RWPE1 (cell line): ENCODE measurements at places on chromosomes 7 and 10.

GRCh38 chr7:50206453-50207250 is 97.9 kb upstream of the IKZF1 start:
- peak; percentile 11 for DNase-seq

DNA sequence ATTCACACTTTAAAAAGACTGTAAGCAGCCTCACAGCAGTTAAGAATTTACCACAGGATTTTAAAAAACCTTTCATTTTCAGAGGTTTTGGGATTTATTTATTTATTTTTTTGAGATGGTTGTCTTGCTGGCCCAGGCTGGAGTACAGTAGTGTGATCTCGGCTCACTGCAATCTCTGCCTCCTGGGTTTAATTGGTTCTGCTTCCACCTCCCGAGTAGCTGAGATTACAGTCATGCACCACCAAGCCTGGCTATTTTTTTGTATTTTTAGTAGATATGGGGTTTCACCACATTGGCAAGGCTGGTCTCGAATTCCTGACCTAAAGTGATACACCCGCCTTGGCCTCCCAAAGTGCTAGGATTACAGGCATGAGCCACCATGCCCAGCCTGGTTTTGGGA is 19.1 kb downstream of the MINDY4 start:
- no peak for DNase-seq

- no peak for DNase-seq
These were observed 31.0 kb downstream of the TNKS2 start for GRCh38 chr10:91829268-91829667.

GRCh38 chr10:17538941-17539340 is 78.2 kb downstream of the HACD1 start:
- no peak for DNase-seq

- no peak for DNase-seq
These were observed 30.2 kb downstream of the WBP1L start for GRCh38 chr10:102773986-102774385.

DNA sequence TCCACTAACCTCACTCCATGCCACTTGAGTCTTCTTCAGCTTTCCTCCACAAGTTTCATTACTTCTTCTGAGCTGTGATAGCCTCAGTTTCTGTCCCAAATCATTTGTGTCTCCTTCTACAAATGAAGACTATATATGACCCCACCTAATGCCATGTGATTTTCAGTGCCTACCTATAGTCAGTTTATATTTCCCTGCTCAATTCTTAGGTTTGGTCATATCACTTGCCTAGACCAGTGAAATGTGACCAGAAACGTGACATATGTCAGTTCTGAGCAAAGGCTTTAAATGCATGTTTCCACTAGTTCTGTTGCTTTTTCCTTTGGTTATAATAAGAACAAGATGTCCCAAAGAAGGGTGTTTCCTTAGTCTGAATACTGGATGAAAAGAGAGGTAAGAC is 24.6 kb upstream of the REEP3 start:
- DNase-seq: no peak

DNA sequence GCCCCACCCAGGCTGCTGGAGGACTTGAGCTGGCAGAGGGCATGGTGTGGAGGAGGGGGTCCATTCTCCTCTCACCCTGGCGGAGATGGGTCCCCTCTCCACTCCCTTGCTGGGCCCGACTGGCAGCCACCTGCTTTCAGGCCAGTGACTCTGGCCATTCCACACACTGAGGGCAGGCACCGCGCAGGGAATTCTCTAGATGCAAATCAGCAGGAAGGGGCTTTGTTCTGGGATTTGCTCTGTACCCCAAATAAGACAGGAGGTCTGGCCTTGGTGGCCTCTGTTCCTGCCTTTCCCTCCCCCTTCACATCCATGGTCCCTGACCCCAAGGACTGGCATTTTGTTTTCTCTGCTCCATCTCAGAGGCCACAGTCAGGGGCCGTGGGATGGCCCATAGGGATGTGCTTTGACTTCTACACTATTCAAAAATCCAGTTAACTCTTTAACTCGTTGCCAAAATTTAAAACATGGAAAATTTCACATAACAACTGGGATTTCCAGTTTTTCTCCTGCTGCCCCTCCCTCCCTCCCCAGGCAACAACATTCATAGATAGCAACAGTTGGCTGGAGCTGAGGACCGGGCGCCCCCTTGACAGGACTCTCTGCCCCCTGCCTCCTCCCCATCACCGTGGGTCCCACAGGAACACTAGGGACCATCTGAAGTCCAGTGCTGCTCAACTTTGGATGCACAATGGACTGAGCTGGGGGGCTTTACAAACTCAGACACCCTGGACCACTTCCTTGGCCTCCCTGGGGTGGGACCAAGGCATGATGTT is 33.9 kb downstream of the PPIF start:
- DNase-seq: no peak

DNA sequence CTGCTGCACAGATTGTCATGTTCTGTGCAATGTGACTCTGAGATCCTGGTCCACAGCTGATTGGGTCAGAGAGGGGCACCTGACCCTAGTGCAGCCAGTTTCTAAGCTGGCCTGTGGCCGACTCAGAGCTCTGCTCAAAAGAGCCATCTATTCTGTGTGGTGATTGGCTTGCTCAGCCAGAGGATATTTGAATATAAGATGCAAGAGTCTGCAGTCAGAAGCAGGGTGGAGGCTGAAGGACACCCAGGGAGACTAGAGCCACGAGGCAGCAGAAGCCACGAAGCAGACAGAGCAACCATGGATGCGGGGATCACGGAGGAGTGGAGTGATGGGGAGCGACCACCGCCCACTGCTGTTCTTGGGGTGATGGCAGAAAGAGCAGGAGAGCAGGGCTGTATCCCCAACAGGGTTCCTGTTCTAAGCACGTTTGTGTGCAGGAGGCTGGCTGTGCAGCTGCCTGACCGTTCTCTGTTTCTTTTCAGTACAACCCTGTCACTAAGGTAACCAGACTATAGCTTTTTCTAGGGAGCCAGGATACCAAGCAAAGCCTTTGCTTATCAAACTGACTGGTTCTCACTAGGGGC is 19.5 kb upstream of the RHEB start:
- no peak for DNase-seq

GRCh38 chr7:108294595-108294994 is 161.6 kb downstream of the NRCAM start:
- no peak for DNase-seq

DNA sequence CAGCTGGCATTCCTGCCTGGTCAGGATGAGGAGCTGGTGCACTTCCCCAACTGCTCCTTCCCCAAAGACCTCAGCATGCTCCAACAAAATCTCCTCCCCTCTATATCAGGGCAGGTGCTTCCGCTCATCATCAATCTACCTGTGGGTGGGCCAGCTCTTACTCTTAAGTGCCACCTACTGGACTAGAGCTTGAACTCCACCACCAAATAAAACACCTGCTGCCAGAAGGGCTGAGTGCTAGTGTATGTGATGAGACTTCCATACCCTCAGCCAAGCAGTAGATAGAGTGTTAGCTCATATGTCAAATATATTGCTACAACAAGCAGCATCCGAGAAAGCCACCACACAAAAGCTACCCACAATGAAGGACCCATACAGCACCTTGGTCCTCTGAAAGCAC is 264.3 kb downstream of the RNLS start:
- DNase-seq: no peak

DNA sequence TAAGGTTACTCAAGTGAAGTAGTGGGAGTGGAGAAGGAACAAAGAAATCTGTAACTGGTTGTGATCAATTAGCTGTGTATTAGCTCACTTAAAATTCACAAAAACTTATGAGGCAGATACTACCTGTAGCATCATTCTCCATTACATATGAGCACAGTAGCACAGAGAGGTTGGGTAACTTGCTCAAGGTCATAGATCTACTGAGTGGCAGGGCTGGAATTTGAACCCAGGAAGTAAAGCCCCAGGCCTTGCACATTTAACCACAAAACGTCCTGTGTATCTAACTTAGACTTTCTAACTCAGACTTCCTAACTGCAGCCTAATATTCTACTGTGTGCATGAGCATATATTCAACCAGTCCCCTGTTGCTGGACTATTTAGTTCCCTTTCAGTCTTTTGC is 5.6 kb upstream of the SLF2 start:
- DNase-seq: no peak

DNA sequence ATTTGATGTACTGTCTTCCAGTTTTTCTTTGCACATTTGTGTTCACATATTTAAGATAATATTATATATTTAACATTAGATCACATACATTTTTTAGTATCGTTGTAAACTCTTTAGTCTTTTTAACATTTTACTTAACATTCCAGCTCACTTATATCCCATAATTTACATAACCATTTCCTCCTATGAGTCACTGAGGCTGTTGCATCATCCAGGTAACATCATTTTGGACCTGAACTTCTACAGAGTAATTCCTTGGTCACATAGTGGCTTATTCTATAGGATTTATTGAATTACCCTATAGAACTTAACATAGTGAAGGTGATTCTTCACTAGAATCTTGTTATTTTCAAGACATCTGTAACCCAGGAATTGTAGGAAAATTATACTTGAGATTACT is 194.4 kb downstream of the POU6F2 start:
- peak; percentile 45 for DNase-seq

DNA sequence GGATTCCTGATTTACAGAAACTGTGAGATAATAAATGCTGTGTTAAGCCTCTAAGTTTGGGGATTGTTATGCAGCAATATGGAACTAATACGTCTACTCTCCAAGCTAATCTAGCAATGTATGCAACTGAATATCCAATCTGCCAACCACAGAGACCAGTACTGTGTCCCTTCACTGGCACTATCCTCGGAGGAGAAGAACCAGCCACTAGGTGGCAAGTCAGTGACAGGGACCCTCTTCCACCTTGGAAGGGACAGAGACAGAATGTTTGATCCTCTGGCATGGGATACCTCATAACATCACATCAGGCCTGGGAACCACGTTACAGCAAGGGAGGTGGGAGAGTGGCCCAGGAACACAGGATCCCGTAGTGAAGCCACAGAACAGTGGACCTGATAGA is 96.4 kb downstream of the CREM start:
- DNase-seq: no peak
